Activated CD8-positive, alpha-beta T cell treated with anti-CD3 and anti-CD28 coated beads, Interleukin-2, amount 10 ng/mL, durations not matched to agents 7 days and 5 days (primary cell): ENCODE measurements at places on chromosomes 5 and 9. TPM values are rescaled to one million over a fixed set of nuclear protein-coding genes. Genes with fewer than 3 reads are reported as not detected.
A peak's percentile ranks its signal among the peaks of the same experiment; 100 is the strongest.

Gene PDE6A
- total RNA-seq: not detected

Gene DMRT3
- total RNA-seq: not detected

Gene CEL
- total RNA-seq: 2.4 TPM

Gene CTNND2
- not detected for total RNA-seq

Gene SOHLH1
- total RNA-seq: not detected

DNA sequence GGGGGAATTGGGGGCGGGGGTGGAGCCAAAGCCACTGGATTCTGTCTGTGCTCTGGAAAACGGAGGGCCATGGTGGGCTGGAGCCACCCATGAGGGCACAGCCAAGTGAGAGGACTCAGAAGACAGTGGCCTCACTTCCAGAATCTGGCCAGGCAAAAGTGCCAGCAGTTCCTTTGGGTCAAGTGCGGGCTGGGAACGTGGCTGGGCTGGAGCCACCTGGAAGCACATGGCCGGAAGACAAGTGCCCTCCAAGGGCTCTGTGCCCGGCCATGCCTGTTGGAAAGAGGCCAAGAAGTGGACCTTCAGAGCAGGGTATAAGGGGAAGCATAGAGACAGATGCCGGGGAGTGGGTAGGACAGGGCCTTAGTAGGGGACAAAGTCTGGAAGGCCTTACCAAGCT, 11.7 kb upstream of the SH3PXD2B start:
- peaks cover 11% of the 10 kb centered on the region for H3K27me3 ChIP-seq
- no peak overlapping the region for H3K4me3 ChIP-seq
- no peak overlapping the region for H3K27ac ChIP-seq

DNA sequence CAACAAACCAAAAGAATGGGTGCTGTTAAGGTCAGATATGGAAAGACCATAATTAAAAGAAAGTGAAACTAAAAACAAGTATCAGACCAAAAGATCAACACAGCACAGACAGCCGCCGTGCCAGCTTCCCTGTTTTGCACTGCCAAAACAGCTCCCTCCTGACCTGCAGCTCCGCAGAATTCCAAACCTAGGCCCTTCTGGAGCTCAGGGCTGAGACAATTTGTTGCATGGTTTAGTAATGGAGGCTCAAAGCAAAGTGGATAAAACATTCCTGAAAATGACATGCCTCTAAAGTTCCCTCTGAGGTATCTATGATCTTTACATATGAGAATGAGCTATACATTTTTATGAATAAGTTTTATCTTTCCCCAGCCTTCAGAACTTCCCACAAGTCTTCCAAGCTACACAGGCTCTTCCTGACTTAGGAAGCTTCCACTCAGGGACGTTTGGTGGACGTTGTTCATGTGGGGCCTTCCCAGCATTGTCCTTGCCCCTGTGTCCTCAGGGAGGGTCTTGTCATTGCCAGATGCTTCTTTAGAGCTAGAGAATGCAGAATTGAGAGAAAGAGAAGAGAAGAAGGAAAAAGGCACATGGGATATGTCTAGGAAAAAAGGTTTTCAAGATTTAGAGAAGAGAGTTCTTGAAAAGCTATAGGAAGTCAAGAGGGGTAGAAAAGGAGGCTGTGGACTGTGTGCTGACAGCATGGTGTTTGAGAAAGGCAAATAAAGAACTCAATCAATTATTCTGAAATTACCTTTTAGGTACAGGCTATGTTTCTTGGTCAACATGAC, 28.4 kb upstream of the SSBP2 start:
- H3K4me1 ChIP-seq: peaks cover 25% of the 10 kb centered on the region
- no peaks in the 10 kb centered on the region for H3K27me3 ChIP-seq
- peak; percentile 57 for DNase-seq
- H3K27ac ChIP-seq: peak overlapping the region; percentile 85
- peak overlapping the region; percentile 74 for H3K4me3 ChIP-seq

GRCh38 chr5:62538017-62538942, 40.3 kb upstream of the LRRC70 start:
- peaks cover 7% of the 10 kb centered on the region for H3K36me3 ChIP-seq
- no peaks in the 10 kb centered on the region for H3K27me3 ChIP-seq
- H3K27ac ChIP-seq: no peak overlapping the region
- DNase-seq: no peak

GRCh38 chr9:109166771-109167601, at the start of gene FRRS1L:
Gene FRRS1L, minus strand, starts transcription at chr9:109167249. Its CDS starts 111 bp downstream, at chr9:109167138.
- DNase-seq: no peak
- no peak within 1 kb of the TSS for H3K27ac ChIP-seq
- H3K27me3 ChIP-seq: peaks cover 64% of the 10 kb centered on the region
- H3K4me1 ChIP-seq: peaks cover 11% of the 10 kb centered on the region

- no peaks in the 10 kb centered on the region for H3K27me3 ChIP-seq
- no peak overlapping the region for H3K27ac ChIP-seq
- no peak overlapping the region for H3K4me3 ChIP-seq
- H3K36me3 ChIP-seq: no peaks in the 10 kb centered on the region
Measured at GRCh38 chr9:104448036-104448435, 56.0 kb upstream of the OR13F1 start.

DNA sequence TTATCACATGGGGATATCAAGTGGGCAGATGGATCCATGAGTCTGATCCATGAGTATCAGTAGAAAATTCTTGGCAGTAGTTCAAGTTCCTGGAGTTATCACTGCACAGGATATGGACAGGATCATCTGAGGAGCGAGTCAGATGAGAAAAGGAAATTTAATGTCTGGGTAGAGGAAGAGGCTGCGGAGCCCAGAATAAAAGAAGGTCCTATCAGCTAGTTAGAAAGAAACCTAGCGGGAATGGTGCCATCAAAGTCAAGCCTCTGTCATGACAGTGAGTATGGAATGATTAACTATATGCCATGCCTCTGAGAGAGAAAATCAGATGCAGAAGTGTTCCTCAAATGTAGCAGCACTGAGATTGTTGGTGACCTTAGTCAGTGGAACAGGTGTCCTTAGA, 248.1 kb downstream of the PIK3R1 start:
- no peak overlapping the region for H3K27ac ChIP-seq
- H3K4me3 ChIP-seq: no peak overlapping the region
- DNase-seq: no peak
- H3K36me3 ChIP-seq: no peaks in the 10 kb centered on the region

DNA sequence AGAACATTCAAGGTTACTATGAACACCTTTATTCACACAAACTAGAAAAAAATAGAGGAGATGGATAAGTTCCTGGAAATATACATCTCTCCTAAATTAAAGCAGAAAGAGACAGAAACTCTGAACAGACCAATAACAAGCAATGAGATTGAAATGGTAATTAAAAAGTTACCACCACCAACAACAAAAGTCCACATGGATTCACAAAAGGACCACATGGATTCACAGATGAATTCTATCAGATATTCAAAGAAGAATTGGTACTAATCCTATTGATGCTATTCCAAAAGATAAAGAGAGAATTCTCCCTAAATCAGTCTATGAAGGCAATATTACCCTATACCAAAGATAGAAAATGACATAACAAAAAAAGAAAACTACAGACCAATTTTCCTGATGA, 518.9 kb downstream of the PRDM9 start:
- no peak overlapping the region for H3K4me3 ChIP-seq
- no peaks in the 10 kb centered on the region for H3K27me3 ChIP-seq
- no peak for DNase-seq

DNA sequence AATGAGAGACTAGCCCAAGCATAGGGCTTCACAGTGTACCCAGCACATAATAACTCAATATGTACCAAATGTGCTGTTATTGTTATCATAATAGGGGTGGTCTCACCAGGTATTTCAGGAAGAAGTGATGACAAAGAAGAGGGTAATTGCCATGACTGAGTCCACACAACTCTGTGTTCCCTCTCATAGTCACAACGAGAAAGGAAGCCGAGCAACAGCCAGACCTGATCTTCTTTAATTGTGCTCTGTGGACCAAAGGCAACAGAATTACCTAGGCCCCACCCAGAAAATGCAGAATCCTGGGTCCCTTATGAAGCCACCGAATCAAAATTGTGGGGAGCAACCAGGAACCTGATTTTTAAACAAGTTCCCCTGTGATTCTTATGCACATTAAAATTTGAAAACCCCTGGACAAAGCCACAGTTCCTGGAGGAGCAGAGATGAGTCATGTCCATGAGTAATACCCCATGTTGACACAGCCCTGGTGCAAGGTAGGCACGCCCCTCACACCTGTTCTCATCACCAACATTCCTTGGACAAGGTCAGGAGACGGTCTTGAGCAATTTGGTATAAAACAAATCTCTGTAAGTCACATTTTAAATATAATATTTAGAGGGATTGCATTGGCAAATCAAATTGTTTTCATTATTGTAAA, 5.2 kb downstream of the FGF1 start:
- H3K36me3 ChIP-seq: no peaks in the 10 kb centered on the region
- no peaks in the 10 kb centered on the region for H3K27me3 ChIP-seq
- no peaks in the 10 kb centered on the region for H3K4me1 ChIP-seq
- H3K4me3 ChIP-seq: no peak overlapping the region
- DNase-seq: no peak

DNA sequence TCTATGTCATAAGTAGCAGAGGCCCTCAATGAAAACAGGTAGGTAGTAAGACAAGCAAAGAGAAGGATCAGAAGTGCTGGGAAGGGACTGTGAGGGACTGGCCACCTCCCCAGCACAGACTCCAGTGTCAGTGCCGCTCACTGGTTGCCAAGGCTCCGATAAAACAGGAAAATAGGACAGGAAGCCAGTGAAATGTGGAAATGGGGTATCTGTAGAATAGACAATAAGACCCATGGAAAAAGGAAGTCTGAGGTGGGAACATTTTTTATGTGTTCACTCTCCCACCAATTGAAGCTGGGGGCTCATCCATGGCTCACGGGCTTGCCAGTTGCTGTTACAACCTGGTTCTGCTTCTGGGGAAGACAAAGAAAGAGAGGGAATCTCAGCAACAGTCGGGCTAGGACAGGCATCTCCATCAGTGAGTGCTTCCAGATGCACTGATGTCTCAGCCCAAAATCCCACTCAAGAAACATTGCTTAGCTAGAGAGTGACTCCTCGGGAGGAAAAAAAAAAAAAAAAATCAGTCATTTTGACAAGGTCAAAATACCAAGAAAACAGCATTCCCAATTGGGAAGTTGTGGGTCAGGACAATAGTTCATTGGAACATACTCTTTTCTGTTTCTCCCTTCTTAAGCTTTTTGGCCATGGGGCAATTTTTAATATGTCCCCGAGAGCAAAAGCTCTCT, 27.6 kb upstream of the NFIB start:
- H3K27ac ChIP-seq: no peak overlapping the region
- H3K4me3 ChIP-seq: no peak overlapping the region
- H3K27me3 ChIP-seq: peaks cover 15% of the 10 kb centered on the region
- DNase-seq: no peak
- H3K36me3 ChIP-seq: peaks cover 2% of the 10 kb centered on the region
- no peaks in the 10 kb centered on the region for H3K4me1 ChIP-seq

DNA sequence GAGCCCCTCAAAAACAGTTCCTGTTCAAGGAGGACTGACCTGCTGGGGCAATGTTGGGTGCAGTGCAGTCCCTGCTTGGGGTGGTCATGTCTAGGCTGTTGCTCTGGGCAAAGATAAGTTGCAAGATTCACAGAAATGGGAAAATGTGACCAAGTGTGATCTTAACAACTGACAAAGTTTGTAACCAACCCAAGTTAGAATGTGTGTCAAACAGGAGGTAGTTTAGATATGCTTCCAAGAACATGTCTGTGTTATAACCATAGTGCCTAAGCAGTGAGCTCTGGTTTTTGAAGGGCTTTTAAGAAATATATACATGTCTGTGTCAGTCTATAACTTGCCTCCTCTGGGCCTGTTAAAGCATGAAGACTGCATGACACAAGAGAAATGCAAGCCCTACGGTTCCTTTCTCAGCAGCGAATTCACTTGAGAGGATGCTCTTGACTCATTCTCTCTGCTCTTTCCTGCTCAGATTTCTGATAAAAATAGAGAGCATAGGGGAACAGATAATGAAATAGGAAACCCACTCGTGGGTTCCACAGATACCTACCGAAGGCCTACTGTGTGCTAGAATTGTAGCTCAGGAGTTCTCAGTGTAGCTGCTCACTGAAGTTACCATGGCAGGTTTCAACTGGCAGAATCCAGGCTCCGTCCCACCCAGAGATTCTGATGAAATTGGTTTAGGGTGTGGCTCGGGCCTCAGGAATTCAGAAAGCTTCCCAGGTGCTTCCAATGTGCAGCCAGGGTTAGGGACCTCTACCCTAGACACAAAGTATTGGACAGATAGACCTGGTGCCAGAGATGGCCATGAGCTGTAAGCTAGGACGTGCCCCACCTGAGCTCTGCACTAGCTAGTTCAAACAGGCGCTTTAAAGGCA, 52.4 kb downstream of the ARHGEF37 start:
- H3K27me3 ChIP-seq: no peaks in the 10 kb centered on the region
- no peak overlapping the region for H3K4me3 ChIP-seq
- H3K4me1 ChIP-seq: peaks cover 7% of the 10 kb centered on the region
- H3K36me3 ChIP-seq: no peaks in the 10 kb centered on the region
- DNase-seq: no peak
- no peak overlapping the region for H3K27ac ChIP-seq

GRCh38 chr9:76561900-76562299, 102.9 kb downstream of the GCNT1 start:
- H3K4me3 ChIP-seq: no peak overlapping the region

DNA sequence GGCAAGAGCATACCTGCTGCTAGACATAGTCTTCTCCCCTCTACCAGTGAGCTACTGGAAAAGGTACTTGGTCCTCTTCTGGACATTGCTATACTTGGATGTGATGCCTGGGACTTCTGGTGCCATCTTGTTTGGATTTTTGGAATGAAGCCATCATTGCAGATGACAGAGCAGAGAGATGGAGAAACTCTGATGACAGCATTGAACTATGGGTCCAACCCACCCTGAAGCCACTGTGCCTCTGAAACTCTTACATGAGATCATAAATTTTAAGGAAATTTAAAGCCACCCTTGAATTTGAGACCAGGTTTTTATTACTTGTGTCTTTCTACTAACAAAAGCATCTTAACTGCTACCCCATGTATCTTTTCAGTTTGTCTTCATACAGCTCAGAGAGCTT, 151.1 kb upstream of the SMIM23 start:
- no peak overlapping the region for H3K4me3 ChIP-seq
- peaks cover 22% of the 10 kb centered on the region for H3K27me3 ChIP-seq
- DNase-seq: no peak
- no peak overlapping the region for H3K27ac ChIP-seq
- H3K4me1 ChIP-seq: no peaks in the 10 kb centered on the region
- no peaks in the 10 kb centered on the region for H3K36me3 ChIP-seq

DNA sequence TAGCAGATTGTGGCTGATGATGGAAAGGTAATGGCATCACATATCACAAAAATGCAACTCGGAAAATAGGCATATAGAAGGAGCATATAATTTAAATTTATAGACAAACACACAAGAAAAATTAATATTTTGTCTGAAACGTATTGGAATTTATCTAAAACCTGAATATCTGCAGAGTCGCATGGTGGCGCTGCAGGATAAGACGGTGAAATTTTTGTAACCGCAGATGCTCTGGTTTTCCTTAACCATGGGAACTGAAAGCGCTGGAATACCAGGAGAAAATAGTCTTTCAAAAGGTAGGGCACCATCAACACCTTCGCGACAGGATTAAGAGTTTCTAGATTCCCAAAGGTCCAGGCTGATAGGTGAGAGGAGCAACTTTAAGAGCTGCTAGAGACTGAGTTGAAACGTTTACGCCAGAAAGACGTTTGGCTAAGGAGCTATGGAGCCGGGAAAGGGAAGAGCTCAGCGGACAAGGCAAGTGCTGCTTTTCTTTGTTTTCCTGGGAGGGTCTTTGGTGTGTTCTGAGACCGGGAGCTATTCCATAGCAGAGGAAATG, 11.0 kb upstream of the PCDHB15 start:
- no peak overlapping the region for H3K4me3 ChIP-seq
- DNase-seq: no peak
- H3K27me3 ChIP-seq: peaks cover 7% of the 10 kb centered on the region
- H3K36me3 ChIP-seq: peaks cover 6% of the 10 kb centered on the region
- H3K4me1 ChIP-seq: no peaks in the 10 kb centered on the region
